ENCODE measurements at places on chromosomes 3 and 15.

GRCh38 chr15:33132722-33133345 lies 61.7 kb downstream of the FMN1 start:
- peak; percentile 80 for DNase-seq

DNA sequence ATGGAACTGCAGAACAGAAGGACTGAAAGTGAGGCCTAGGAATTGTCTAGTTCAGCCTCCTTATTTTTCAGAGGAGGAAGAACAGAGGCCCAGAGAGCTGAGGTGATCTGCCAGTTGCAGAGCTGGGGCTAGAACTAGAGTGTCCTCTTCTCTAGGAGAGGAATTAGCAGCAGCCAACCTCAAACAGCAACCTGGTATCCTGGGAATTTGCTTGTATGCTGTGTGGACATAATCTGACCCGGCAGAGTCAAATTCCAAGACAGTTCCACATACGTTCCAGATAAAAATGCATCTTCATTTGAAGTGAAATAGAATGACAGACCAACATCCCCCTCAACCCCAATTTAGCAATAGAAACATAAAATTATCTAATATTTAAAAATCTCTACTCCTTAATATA lies 13.5 kb upstream of the TSC22D2 start:
- no peak for DNase-seq

DNA sequence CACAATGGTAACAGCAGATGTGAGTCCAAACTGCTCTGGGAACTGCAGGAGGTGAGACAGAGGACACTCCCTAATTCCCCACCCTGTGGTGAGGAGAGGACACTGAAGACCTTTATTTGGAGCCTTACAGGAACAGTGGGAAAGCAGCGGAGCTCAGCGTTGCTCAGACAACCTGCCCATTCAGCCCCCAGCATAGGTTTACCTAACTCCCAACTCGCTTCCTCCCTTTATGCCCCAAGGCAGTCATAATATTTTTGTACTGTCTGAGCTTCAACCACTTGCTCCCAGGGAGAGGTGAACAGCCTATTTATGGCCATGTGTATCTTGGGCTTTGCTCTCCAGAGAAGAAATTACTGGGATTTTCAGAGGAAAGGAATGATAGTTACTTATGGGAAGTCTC lies 34.1 kb downstream of the SHC4 start:
- DNase-seq: no peak

GRCh38 chr15:98123834-98124233 lies 163.3 kb downstream of the ARRDC4 start:
- peak; percentile 49 for DNase-seq

DNA sequence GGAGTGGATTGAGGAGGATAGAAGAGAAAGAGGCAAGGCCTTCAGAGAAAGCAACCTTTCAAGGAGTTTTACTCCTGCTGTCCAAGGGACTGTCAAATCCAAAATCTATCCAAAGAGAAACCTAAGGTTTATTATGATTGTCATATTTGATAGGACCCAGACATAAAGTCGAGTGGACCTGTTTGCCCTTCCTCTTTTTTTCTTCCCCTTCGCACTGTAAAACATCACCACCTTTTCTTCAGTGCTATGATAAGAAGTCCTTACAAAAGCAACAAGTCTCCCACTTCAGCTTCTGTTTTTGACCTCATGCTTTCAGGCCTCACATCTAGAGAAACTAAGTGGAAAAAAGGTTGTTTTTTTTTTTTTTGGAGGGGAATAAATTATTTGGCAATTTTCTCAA lies 73.0 kb downstream of the TRPC1 start:
- DNase-seq: no peak
